ENCODE measurements at places on chromosomes 4 and X. TPM values are rescaled to one million over a fixed set of nuclear protein-coding genes. Genes with fewer than 3 reads are reported as not detected.

The RENBP gene
- 0.22 TPM for total RNA-seq

The CPZ gene
- 0.15 TPM for total RNA-seq

The SERTM2 gene
- total RNA-seq = not detected

The KLHL13 gene
- 0.29 TPM for total RNA-seq

The GAGE2A gene
- not detected for total RNA-seq

The SYP gene
- total RNA-seq = 2.8 TPM

The RTL5 gene
- 2.9 TPM for total RNA-seq

The CT45A2 gene
- total RNA-seq = not detected

The CWH43 gene
- not detected for total RNA-seq

The GAGE12J gene
- total RNA-seq = not detected

The CXorf49 gene
- not detected for total RNA-seq

The CLIC2 gene
- total RNA-seq = 0.03 TPM

The ATP1B4 gene
- total RNA-seq = not detected

The SLC34A2 gene
- total RNA-seq = not detected

The GPR173 gene
- total RNA-seq = 0.02 TPM

The LEF1 gene
- total RNA-seq = 0.08 TPM

The CXCL3 gene
- total RNA-seq = 4.0 TPM
